ENCODE measurements at places on chromosomes 13 and 19.

- DNase-seq: no peak
These were observed 4.8 kb downstream of the DPF1 start for GRCh38 chr19:38219221-38219620.

GRCh38 chr13:108357228-108357627 is 87.7 kb downstream of the TNFSF13B start:
- DNase-seq: no peak

DNA sequence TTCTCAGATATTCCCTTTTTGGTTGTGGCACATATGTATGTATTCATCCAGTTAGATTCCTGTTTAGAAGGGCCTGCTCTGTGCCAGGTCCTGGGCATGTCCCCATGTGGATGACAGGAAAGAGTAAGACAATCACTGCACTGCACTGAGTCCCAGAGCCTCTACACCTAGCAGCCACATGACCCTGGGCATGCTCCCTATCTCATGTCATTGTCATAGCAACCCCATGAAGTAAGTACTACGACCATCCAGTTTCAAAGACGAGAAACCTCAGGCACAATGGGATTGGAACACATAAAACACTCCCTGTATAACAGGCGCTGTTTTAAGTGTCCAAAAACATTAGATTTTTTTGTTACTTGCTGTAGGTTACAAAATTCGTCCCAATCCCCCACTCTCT is 594.4 kb downstream of the UQCRFS1 start:
- no peak for DNase-seq

GRCh38 chr19:35260694-35261304 is 8.0 kb upstream of the USF2 start:
- no peak for DNase-seq
